ENCODE measurements at places on chromosomes 12 and 14. TPM values are rescaled to one million over a fixed set of nuclear protein-coding genes. Genes with fewer than 3 reads are reported as not detected.

Gene RPGRIP1
- not detected for total RNA-seq

Gene TBX5
- 2.9 TPM for total RNA-seq

Gene CLEC12A
- total RNA-seq: not detected

Gene CIROP
- not detected for total RNA-seq

Gene TTC6
- 9.3 TPM for total RNA-seq

Gene VAMP1
- total RNA-seq: 1.2 TPM

Gene CMA1
- not detected for total RNA-seq

Gene TRHDE
- 7.9 TPM for total RNA-seq

Gene SDR9C7
- not detected for total RNA-seq

Gene STAC3
- total RNA-seq: not detected

Gene RERGL
- total RNA-seq: not detected

Gene RFLNA
- total RNA-seq: 63.9 TPM

Gene ABCD2
- total RNA-seq: 0.11 TPM

Gene L3HYPDH
- total RNA-seq: 90.7 TPM

All from Daoy (cell line).